ENCODE measurements at places on chromosomes 7 and 10.

DNA sequence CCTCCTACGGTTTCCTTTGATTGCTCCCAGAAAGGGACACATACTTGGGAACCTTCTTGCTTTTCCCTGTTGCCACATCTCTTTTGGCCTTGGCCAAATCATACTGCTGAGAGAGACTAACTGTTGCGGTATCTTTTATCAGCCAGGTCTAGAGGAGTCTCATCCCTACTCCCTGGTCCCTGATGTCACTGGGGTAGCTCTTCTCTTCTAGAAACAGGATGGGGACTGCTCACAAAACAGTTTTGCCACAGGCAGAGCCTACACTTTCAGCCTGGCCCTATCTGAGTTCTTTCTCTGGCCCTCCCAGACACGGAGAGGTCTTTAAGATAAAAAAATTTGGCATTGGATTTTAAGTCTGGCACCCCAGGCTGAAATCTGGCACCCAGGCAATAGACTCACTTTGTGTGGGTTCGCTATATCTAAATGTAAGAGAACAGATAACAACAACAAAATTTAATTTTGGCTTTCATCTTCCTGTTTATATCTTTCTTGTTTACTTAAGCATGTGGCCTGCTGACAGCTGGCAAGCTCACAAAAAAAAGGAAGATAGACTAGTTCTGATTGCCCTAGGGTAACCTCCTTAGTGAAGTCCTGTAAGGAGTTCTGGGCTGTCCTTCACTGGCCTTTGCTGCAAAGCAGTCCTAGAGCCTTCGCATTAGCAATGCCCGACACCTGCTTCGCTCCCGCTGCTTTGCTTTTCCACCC lies 228.3 kb upstream of the NPVF start:
- no peak for DNase-seq

DNA sequence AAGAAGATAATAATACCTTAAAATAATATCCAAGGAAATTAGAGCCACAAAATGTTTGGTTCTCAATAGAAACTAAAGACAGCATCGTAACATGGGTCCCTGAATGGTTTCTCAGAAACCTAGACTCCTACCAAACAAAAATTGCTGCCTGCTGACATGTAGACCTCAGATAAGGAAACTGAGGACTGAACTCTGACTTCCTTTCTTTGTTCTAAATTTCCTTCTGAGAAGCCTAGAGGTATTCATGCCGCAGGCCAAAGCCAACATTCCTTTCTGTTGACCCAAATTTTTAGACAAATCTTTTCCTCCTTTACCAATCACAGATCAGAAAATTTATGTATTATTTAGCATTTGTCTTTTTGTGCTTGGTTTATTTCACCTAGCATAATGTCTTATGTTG lies 816.7 kb upstream of the PHF14 start:
- no peak for DNase-seq

DNA sequence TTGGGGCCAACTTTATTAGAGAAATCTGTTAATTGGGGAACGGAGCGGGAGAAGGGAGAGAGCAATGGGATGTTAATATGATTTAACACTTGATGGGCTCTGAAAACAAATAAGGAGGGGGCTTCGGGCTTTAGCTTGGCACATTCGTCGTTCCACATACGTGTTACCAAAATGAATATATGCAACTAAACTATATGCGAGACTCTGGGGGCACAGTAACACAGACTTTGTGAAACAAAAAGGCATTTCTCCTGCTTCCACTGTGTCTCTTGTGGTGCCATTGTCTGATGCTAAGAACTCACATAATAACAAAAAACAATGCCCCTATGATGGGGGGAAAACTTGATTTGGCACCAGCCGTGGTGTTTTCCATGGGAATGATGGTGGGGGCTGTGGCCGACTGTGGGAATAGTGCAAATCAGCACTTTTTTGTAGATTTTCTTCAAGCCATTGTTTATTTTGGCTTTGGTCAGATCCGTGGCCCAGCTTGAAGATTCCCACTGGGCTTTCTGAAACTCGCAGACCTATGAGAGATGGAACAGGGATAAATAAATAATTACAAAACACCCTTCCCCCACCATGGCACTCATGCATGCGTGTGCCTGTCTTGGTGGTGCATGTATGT lies 2.2 kb upstream of the MXI1 start:
- no peak for DNase-seq

DNA sequence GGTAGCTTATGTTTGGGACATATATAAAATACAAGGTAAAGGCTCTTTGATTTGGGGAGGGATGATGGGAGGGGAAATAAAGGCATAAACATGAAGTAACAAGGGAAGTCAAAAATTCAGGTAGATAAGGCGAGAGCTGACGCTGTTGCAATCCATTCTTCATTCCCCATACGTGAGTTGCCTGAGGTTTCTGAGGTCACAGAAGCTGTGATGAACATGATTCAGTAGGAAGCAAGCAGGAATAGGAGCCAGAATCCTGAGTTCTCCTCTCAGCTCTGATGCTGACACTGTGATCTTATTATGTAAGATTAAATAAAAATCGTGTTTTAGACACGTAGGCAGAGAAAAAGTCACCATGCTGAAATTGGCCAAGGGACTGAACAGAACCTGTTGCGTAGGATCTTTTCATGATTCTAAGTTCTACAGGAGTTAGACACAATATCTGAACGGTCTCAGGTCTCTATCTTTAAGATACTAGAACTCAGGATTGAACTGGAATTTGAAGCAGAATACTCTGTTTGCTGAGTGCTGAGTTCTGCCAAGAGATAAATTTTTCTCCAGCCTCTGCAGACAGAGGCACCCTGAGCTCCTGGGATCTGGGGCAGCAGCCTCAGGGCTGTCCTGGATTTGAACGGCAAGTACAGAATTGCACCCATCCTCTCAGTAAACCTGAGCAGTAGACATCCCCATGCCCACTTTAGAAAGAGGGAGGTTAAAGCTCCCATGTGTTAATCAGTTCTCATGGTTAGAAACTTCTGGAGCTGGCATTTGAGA lies 21.0 kb downstream of the KLF6 start:
- no peak for DNase-seq

DNA sequence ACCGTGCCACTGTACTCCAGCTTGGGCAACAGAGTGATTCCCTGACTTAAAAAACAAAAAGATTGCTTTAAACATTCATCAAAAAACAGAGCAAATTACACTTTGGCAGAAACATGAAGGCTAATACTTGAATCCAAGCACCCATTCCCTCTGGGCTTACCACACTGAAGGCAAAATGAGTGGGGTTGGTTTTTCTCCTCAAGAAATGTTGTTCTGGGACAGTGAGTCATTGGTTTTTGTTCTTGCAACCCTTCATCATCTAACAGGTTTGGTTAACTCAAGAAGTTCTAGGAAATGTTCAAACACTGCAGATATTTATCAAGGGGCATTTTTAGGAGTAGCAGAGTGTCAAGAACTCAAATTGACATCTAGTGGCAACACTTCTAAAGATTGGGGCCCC lies 60.5 kb downstream of the KIAA1217 start:
- DNase-seq, result no peak

- DNase-seq, result no peak
Observed at GRCh38 chr7:159000070-159000469, 143.7 kb downstream of the DYNC2I1 start.

DNA sequence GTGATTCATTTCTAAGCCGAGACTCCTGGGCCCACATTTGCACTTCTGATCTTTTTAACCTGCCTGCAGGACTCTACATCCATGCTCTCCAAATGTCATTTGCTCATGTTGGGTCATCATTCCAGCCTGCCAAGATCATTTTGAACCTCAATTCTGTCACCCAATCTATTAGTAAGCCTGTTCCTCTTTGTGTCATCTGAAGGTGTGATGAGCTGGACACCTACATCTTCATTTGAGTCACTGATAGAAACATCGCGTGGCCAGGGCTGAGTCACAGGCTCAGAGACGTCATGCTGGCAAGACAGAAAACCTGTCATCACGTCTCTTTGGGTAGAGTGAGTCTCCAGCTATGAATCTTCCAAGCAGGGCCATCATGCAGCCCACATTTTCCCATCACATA lies 65.3 kb upstream of the SLF2 start:
- DNase-seq, result no peak

GRCh38 chr7:99325001-99325493 lies 651 bp upstream of the ARPC1A start:
- no peak for DNase-seq

DNA sequence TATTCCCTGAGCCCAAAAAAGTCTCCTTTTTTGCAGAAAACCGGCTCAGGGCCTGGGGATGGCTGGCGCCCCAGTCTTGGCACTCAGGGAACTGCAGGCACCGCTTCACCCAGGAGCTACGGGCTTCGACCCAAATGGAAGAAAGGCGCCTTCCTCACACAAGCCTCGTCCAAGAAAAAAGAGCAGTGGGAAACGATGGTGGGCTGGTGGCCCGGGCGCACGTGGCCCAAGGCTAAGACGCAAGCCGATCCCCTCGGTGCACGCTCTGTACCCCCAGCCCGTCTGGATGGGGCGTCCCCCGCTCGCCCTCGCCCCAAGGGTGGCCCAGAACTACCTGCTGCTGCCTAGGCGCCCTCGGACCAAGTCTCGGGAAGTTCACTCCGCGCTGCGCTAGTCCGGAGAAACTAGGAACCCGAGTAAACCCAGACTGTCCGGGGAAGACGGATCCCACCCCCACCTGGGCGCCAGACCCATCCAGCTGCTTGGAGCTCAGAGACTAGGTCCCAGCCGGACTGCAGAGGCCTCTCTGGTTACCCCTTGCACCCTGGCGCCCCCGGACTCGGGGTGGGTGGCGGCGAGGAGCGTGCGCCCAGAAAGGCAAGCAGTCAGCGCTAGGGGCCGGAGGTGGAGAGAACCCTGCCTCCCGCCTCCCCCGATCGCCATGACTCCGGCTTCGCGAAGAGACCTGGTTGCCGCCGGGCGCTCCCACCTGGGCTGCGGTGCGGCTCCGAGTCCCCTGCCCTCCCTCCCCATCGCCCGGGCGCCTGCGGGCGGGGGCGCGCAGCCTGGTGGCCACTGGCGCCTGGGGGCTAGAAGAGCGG lies 76.4 kb downstream of the CALN1 start:
- no peak for DNase-seq

DNA sequence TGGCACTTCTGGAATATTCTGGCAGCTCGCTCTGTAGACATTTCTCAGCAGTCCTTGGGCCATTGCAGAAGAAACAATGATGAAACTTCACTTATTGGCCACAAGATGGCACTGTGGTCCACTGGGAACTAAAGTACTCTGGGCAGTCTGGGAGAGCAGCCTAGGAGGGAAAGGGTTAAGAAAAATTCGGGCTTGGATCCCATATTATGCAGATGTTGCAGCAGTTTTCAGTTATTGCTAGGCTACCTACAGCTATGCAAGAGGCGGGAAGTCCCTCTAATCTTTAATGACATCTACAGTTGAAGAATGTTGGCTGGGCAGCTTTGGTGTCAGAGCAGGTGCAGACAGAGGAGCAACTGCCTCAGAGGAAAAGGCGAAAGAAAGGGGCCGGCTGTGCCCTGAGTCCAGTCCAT lies 201.7 kb upstream of the PRSS58 start:
- no peak for DNase-seq

- DNase-seq, result no peak
Observed at GRCh38 chr7:17994079-17994850, 33.4 kb downstream of the PRPS1L1 start.

DNA sequence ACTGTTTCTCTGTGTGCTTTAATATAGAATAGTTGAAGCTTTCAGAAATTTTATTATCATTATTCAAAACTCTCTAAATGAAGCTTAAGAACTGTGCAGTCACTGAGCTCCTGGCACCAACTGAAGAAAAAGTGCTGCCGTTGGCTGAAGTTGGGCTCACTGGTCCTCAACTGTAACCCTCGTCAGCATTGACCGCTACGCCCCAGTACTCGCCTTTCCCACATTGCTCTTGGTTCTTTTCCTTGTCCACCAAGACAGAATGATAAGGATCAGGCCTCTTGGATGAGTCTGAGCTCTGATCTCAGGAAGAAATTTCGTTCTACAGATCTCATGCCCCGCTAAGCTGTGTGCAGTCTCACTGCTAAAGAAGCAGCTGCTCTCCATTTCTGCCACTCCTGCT lies 7.9 kb upstream of the TAF3 start:
- no peak for DNase-seq

DNA sequence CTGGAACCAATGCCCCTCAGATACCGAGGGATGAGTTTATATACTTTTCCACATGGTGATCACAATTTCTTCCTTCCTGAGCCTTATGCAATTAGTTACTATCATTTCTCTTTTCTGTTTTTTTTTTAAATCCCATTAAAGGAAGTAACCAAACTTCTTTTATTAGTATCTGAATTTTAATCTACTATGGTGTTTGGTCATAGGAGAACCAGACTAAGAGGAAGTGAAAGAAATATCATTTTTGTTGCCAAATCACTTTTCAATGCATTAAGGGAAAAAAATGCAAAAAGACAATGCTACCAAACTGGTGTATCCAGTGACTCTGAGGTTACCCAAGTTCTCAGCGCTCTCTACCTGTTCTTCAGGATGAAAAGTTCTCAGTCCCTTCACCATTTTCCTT lies 167.7 kb downstream of the NXPH1 start:
- no peak for DNase-seq

DNA sequence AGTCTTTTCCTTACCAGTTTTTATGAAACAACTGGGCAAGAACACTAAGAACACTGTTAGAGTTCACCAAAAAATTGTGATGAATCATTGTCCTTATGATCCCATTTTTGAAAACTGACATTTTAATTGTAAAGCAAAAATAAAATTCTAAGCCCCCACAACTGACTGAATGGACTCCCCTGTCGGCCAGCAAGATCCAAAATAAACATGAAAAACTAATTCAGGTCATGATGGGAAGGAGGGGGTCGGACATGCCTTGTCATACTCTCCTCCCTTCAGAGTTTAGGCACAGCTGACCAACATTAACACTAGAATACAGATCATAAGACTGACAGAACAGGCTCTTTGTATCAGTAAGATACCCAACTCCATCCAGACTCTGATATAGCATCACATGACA lies 2.0 kb upstream of the RBAK start:
- no peak for DNase-seq

- DNase-seq, result no peak
Observed at GRCh38 chr10:62580396-62580795, 206.2 kb downstream of the ZNF365 start.

DNA sequence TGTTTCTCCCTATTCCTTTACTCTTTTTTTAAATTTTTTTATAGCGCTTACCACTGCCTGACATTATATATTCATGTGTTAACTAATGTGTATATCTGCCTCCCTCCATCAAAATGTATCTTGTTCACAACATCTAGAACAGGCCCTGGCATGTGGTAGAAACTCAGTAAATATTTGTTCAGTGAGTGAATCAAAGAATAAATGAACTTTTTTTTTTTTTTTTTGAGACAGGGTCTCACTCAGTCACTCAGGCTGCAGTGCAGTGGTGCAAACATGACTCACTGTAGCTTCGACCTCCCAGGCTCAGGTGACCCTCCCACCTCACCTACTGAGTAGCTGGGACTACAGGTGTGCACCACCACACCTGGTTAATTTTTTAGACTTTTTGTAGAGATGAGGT lies 7.5 kb upstream of the CALD1 start:
- DNase-seq, result no peak

DNA sequence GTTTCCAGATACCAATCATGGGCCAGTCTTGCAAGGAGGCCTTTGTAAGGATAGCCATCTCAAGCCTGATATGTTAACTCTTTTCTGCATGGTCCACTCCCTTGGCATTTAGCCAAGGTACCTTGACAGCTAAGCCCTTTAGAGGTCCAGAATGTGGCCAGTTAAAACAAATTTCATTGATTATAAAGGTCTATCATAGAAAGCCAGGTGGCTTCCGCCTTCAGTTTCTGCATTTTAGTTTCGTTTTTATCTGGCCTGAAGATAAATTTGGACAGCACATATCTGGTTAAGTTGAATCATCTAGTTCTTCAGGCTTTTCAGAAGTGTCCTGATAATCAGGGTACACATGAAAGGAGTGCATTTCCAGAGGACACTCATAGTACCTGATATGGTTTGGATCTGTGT lies 30.7 kb downstream of the ANKIB1 start:
- DNase-seq, result no peak

- DNase-seq, result no peak
Observed at GRCh38 chr10:114930320-114930719, 7.7 kb upstream of the TRUB1 start.
